DMS79 treated with DMSO at 0.1 percent for 48 hours (cell line): ENCODE measurements at places on chromosomes 1 and 21.

DNA sequence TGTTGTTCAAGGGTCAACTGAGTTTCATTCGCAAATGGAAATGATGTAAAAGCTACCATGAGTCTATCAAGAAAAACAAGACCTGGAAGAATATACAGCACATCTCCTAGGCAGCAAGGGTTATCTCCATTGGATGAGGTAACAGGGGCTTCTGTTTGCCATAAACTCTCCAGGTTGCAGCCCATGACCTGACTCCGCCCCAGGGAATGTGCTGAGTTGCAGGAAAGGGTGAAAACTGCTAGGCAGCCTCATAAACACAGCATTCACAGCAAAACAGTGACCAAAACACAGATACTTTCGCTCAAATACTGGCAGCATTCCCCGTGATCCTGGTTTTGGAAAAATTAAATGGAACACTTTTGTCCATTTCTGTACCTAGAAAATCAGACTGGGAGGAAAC lies 20.2 kb upstream of the ACTA1 start:
- no peak for DNase-seq

DNA sequence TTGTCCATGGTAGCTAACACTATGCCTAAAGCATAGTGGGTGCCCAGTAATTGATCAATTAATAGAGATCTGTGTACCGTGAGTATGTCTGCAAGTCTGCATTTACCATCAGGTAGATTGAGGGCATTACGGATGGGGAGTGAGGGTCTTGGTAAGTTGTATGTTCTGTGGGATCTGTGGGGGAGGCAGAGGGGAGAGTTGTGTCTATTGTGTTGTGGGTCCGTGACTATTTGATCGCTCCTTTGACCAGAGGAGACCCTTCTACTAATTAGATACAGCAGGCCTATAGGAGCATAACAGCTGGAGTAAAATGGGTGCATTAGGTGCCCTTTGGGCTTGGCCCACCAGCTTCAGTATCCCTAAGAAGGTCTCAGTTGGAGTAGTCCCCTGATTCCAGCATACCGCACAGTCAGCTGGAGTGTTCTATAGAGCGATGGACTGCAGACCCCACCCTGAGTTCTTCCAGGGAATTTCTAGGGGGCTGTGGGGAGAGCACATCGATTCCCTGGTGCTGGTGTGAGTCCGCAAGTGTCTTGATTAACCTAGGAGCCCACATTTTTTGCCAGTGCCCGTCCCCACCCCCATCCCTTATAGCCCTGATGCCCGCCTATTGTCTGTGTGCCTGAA lies 55.9 kb downstream of the RHBG start:
- no peak for DNase-seq

- DNase-seq, result no peak
Observed at GRCh38 chr1:108850929-108851328, 6.0 kb downstream of the AKNAD1 start.

GRCh38 chr1:155236451-155236850 lies 18.8 kb downstream of the ENTREP3 start:
- no peak for DNase-seq

- DNase-seq, result peak; percentile 18
Observed at GRCh38 chr1:148389027-148389339, 94.1 kb downstream of the PPIAL4G start.

GRCh38 chr1:21651214-21652042 lies 17.7 kb downstream of the RAP1GAP start:
- peak; percentile 14 for DNase-seq

DNA sequence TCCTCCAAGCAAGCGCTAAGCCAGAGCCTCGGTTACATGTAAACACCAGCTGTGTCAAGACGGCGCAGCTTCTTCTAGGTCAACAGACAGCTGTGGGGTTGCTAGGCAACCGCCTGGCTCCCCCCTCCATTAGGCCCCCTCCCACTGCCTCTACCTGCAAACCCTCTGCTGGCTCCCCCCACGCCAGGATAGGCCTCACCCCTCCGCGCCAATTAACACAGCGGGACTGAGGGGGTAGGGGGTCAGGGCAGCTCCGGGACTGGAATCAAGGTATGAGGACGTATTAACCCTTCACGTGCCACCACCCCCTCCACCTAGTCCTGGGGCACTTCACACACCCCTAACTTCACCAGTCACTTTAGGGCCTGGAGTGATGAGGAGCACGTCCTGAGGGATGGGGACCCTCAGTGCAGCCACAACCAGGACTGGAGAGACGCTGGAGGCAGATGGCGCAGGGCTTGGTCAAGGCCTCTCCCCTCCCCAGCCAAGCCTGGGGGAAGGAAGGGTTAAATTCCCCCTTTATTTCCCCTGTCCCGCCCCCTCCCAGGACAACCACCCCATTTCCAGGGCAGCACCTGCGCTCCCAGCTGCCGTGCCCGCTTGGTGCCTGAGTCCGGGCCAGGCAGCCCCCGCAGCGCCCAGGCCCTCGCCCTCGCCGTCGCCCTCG lies 37.4 kb upstream of the WASF2 start:
- peak; percentile 94 for DNase-seq

- DNase-seq, result no peak
Observed at GRCh38 chr21:45306832-45307571, 19.3 kb upstream of the POFUT2 start.
